Activated T-helper 9 cell treated with anti-CD3 and anti-CD28 coated beads, Interleukin-2, amount 50 U/mL, for 16 hours (primary cell): ENCODE measurements at places on chromosomes 16 and 17.
A peak's percentile ranks its signal among the peaks of the same experiment; 100 is the strongest.

GRCh38 chr17:2064520-2064971, 9.6 kb downstream of the HIC1 start:
- DNase-seq: no peak

GRCh38 chr16:8075271-8075670, 515.0 kb downstream of the TMEM114 start:
- DNase-seq: no peak

DNA sequence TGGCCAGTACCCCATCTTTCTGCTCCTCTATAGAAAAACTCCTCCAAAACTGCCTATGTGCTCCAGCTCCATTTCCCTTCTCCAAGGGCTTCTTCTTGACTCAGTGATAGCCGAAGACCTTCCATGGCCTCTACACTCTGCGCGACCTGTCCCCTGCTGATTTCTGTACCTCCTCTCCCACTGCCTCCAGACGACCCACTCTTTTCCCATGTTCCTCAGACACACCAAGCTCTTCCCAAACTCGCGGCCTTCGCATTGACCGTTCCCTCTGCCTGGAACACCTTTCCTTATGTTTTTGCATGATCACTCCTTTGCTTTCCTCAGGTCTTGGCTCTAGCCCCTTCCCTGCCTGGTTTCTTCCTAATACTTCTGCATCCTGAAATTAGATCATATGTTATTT, 255.6 kb upstream of the SDK2 start:
- no peak for DNase-seq

DNA sequence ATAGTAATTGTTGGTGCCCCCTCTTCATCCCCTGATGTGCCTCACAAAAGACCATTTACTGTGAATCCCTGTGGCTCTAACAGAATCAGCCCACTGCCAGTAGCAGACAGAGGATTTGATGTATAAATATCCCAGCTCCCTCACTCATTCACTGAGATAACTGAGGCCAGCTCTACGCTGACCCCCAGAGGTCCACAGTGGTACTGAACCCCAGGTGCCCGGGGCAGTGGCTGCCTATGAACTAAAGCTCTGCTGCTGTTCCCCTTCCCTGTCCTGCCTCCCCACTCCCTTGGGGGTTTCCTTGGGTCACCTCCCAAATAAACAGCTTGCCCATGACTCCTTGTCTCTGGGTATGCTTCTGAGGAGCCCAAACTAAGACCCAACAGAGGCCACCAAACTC, 295.8 kb downstream of the FOXL1 start:
- DNase-seq: no peak

GRCh38 chr17:46730679-46731078, 87.8 kb downstream of the WNT3 start:
- DNase-seq: no peak

GRCh38 chr16:80440667-80441066, 100.1 kb upstream of the DYNLRB2 start:
- no peak for DNase-seq

- DNase-seq: peak; percentile 18
Measured at GRCh38 chr16:11585460-11586377, 1.0 kb downstream of the LITAF start.
